ENCODE measurements at places on chromosomes 2 and 18.
A peak's percentile ranks its signal among the peaks of the same experiment; 100 is the strongest.

GRCh38 chr18:70674896-70675295 lies 386.1 kb downstream of the SOCS6 start:
- no peak for DNase-seq

GRCh38 chr2:2591542-2591940 lies 260.5 kb upstream of the MYT1L start:
- no peak for DNase-seq

DNA sequence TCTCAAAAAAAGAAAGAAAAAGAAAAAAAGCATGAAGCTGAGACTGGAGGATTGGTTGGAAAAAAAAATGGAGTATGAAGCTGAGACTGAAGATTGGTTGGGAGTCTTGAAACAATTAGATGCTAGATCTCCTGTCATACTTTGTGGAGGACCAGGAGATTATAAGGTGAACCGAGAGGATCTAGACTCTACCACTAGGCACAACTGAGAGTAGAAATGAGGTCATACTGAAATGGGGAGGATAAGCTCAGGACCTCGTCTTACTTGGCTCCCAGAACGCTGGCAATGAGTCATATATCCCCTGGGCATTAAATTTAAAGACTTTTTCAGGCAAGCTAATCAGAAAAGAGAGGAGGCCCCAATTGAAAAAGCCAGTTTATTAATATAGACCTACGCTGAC lies 3.3 kb upstream of the ORC2 start:
- peak; percentile 63 for DNase-seq

DNA sequence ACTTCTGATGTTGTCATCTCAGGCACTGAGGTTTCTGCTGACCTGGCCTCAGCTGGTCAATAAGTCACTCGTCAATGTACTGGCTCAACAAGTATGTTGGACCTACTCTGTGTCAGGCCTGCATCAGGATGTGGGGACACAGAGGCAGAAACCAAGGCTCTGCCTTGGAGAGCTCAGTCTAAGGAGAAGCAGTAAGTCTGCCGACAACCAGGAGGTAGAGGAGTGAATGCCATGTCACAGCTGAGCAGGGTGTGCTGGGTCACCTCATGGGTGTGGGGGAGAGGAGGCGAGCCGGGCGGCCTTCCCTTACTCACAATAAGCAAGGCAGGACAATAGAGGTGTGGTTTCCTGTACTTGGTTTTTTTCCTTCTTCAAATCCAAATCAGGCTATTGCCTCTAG lies 75.8 kb downstream of the COLEC12 start:
- DNase-seq, result no peak

- DNase-seq, result no peak
Observed at GRCh38 chr2:70906439-70907005, 29.2 kb upstream of the ATP6V1B1 start.

Data from fibroblast of gingiva (primary cell).